Stimulated activated CD8-positive, alpha-beta memory T cell treated with anti-CD3 and anti-CD28 coated beads, Interleukin-7, amount 100 ng/mL, for 1 hour (primary cell): ENCODE measurements at places on chromosomes 2 and 18.

DNA sequence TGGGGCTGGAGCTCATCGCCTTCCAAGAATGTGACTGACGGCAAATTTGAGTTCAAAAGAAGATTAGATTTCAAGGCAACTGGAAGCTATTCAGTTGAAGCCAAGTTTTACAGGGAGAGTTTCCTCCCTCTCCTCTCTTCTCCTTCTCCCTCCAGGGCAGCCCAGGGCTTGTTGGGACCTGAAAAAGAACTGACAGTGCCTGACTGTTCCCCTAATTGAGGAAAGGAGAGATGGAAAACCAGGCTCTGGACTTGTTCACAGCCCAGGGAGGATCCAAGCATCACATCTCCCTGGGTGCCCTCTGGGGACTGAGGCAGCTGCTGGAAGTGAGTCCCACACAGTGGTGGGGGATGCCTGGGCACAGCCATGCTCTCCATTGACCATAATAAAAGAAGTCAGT is 88.1 kb downstream of the THNSL2 start:
- DNase-seq, result no peak

DNA sequence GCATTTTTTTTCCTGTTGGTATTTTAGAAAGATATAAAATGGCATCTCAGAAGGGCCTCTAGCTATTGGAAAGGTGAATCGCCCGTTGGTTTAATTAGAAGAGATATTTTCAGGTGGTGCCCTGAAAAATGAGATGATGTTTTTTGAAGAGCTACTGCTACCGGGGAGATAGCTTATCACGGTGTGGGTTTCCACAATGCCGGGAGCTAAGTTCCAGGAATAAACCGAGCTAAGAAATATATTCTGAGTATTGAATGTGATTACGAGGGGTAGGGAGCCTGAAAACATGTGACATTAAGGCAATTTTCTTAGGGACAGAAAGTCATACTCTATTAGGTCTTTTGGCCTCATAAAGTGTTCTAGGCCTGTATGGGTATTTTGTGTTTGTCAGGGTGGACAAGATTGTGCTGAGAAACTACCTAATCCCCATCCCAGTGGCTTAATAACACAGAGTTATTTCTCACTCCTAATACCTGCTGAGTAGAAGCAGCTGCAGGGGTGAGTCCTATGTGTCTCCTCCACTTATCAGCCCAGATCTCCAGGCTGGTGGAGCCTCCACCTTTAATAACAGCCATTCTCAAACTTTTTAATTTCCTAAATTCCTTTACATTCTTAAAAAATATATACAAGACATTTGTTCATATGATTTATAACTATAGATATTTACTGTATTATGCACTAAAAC is 150.2 kb downstream of the LRRTM1 start:
- DNase-seq, result no peak

GRCh38 chr18:28794459-28795245 is 617.7 kb upstream of the CDH2 start:
- no peak for DNase-seq

GRCh38 chr2:230000118-230000841 is 68.4 kb downstream of the SLC16A14 start:
- no peak for DNase-seq

DNA sequence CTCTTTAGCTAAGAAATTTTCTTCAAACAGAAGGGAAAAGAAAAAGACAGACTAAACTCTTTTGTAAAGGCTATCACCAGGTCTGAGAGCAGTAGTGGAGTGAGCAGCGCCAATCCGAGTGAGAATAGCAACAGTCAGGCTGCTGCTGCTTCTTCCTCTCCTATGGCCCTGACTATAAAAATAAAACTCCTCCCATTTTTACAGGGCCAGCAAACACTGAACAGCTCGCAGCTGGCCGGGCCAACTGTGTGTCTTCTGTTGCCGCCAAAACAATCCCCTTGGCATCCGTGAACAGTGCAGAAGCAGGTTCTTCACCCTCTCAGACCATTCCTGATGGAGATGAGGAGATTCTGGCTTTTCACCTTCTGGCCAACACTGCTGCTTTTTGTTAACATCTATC is 124.5 kb downstream of the CNTNAP5 start:
- DNase-seq, result no peak

DNA sequence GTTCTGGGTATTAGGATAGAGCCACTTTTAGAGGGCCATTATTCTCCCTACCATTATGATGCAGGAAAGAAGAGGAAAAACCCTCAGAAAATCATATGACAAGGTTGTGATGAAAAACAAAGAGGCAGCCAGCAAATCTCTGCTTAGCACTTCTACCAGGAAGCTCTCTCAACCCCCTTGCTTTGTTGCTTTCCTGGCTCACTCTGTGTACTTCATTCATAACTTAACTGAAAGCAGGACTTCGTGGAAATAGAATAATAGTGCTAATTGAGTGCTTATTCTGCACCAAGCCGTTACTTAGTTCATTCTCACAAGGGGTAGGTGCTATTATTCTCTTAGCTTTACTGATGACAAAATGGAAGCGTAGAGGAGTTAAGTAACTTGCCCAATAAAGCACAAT is 354.1 kb downstream of the HRH4 start:
- no peak for DNase-seq

GRCh38 chr2:85913884-85914881 is 25.4 kb upstream of the ST3GAL5 start:
- DNase-seq, result no peak

DNA sequence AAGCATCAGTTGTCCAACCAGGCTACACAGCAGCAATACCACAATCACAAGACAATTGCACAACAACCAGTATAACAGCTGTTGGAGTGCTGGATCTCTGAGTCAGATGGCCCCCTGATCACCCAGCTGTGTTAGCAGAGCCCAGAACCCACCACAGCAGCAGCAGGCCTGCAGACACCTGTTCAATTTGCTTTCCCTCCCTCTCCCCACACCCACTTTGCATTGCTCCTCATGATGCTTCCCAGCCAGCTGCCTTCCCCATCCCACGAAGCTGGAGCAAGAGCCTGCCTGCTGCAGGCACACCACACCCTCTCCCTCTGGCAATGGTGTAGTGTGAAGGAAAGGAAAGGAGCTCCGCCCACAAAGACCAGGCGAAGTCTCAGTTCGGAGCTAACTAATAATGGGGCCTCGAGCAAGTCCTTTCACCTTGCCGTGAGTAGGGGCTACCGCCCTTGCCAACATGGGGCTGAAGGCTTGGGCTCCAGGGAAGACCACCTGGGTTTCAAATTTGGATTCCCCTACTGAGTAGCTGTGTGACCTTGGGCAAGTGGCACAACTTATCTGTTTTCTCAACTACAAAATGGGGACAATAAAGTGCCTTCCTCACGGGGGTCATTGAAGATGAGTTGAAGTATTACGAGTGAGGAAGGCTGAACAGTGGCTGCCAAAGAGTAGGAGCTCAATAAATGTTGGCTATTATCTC is 19.4 kb upstream of the ZBTB7C start:
- no peak for DNase-seq

DNA sequence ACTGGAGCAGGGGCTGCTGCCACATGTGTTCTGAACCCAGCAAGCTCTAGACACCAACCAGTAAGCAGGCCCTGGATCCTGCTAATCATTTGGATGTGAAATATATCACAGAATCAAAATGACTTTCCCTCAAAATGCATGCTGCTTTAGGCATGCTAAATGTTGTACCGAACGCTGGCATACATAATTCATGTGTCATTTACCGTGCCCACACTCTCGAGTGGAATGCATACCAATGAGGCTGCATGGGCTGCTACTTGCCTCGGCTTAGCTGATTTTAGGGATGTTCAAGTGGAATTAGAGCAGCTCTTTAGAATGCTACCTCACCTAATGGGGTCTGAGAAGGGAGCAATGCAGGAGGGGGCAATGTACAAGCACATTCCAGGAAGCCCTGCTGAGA is 509.6 kb upstream of the RAB6C start:
- no peak for DNase-seq

DNA sequence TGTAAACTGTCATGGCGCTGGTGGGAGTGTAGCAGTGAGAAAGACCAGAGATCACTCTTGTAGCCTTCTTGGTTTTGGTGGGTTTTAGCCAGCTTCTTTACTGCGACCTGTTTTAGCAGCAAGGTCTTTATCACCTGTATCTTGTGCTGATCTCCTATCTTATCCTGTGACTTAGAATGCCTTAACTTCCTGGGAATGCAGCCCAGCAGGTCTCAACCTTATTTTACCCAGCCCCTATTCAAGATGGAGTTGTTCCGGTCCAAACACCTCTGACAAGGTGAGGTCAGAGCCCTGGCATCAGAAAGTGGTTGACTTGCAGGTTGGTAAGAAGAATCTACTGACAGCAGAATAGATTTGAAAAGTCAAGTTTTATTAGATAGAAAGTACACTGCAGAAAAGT is 55.0 kb upstream of the MSH6 start:
- no peak for DNase-seq

DNA sequence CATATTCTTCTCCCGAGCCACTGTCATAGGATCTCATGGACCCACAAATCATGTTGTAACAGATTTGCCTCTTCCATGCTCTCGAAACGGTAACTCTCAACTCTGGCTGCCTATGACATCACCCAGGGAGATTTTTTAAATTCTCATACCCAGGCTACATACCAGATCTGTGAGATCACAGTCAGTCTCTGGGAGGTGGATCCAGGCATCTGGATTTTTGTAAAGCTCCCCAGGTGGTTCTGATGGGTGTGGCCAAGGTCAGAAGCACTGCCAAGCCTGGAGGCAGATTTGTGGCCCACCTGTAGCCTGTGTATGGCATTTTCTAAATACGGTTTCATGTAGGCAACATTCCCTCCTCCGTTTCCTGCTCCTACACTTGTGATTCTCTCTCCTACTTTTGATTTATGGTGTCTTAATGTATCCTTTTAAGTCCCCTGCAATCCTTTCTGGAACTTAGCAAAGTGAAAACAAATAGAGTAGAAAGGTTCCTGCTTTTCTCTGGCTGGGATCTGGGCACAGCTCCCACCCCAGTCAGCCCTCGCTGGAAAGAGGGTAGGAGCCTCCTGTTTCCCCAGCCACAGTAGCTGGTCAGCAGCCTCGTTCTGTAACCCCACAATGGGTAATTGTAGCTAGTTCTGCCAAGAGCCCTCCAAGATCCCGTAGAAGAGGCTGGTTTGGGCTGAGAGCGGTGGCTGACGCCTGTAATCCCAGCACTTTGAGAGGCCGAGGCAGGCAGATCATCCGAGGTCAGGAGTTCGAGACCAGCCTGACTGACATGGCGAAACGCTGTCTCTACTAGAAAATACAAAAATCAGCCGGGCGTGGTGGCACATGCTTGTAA is 96.2 kb downstream of the KLHL29 start:
- no peak for DNase-seq

DNA sequence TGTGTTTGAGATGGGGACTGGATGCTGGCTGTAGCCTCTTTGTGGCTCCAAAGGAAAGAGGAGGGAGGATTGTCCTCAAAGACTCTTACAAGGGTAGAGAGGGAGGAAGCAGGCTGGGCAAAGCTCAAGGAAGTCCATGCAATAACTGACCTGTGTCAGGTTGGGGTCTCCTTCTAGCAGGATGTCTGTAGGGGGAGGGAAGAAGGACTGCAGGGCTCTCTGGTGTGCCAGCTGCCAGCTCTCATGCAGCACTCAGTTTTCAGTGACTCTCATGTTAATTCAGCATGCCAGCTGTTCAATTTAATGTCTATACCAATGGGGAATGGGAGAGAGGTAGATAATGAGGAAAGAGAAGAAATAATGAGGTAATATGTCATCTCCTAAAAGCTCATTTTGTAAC is 85.3 kb upstream of the RANBP2 start:
- no peak for DNase-seq
